SJSA1 (cell line): ENCODE measurements at places on chromosomes 3 and 15. TPM values are rescaled to one million over a fixed set of nuclear protein-coding genes. Genes with fewer than 3 reads are reported as not detected.

The C3orf85 gene
- total RNA-seq: not detected in 2 replicates

The ATP10A gene
- 18.1 and 31.3 TPM in 2 replicates for total RNA-seq

The HGD gene
- not detected in 2 replicates for total RNA-seq

The VEPH1 gene
- total RNA-seq: 1.7 and 14.3 TPM in 2 replicates

The CHL1 gene
- not detected in 2 replicates for total RNA-seq

The FBXO22 gene
- 63.6 and 66.9 TPM in 2 replicates for total RNA-seq

The SLC2A2 gene
- total RNA-seq: not detected in 2 replicates

The POTEB gene
- not detected in 2 replicates for total RNA-seq

The ALG1L2 gene
- 1.8 TPM in 1 of 2 replicates, not detected in the other for total RNA-seq

The ARL8B gene
- total RNA-seq: 33.9 and 51.7 TPM in 2 replicates

The SNX22 gene
- 0.05 TPM in 1 of 2 replicates, not detected in the other for total RNA-seq

The EFCC1 gene
- 1.5 and 2.8 TPM in 2 replicates for total RNA-seq

The SCN11A gene
- total RNA-seq: not detected in 2 replicates

The CTXN2 gene
- total RNA-seq: not detected in 2 replicates

The CKMT1A gene
- total RNA-seq: not detected in 2 replicates

The CPB1 gene
- not detected in 2 replicates for total RNA-seq

The MST1 gene
- 0.50 and 1.2 TPM in 2 replicates for total RNA-seq

The SCN10A gene
- not detected in 2 replicates for total RNA-seq

The SPG11 gene
- total RNA-seq: 28.9 and 36.8 TPM in 2 replicates

The SPINT1 gene
- 0.87 TPM in 1 of 2 replicates, not detected in the other for total RNA-seq

The COL7A1 gene
- 86.6 and 136 TPM in 2 replicates for total RNA-seq

The RASL12 gene
- 175 and 181 TPM in 2 replicates for total RNA-seq

The ATP13A5 gene
- total RNA-seq: not detected in 2 replicates

The DOCK3 gene
- total RNA-seq: 0.09 and 0.29 TPM in 2 replicates

The CHRNA7 gene
- total RNA-seq: 0.08 and 0.09 TPM in 2 replicates

The ATP13A4 gene
- total RNA-seq: not detected in 2 replicates

The ISG20 gene
- 0.50 and 1.2 TPM in 2 replicates for total RNA-seq

The GREM1 gene
- 8.7 and 12.8 TPM in 2 replicates for total RNA-seq

The TLR9 gene
- not detected in 2 replicates for total RNA-seq

The SLC51A gene
- not detected in 2 replicates for total RNA-seq

The PLSCR1 gene
- total RNA-seq: 64.4 and 90.4 TPM in 2 replicates

The GPR62 gene
- total RNA-seq: not detected in 2 replicates

The ST3GAL6 gene
- total RNA-seq: not detected in 2 replicates

The CNTN3 gene
- not detected in 2 replicates for total RNA-seq

The BRK1 gene
- total RNA-seq: 46.7 and 112 TPM in 2 replicates

The HDGFL3 gene
- total RNA-seq: 93.9 and 195 TPM in 2 replicates

The GP9 gene
- not detected in 2 replicates for total RNA-seq

The C3orf20 gene
- not detected in 2 replicates for total RNA-seq

The KCNMB3 gene
- 0.13 and 2.7 TPM in 2 replicates for total RNA-seq

The HTD2 gene
- 6.8 and 16.3 TPM in 2 replicates for total RNA-seq

The GOLGA6L9 gene
- 1.1 and 1.6 TPM in 2 replicates for total RNA-seq

The SERINC4 gene
- not detected in 2 replicates for total RNA-seq

The SERPINI2 gene
- total RNA-seq: not detected in 2 replicates

The C2CD4B gene
- not detected in 2 replicates for total RNA-seq

The GHSR gene
- not detected in 2 replicates for total RNA-seq

The TMA7 gene
- 551 and 569 TPM in 2 replicates for total RNA-seq

The HCLS1 gene
- not detected in 2 replicates for total RNA-seq
